Activated CD8-positive, alpha-beta T cell treated with anti-CD3 and anti-CD28 coated beads for 36 hours (primary cell): ENCODE measurements at places on chromosomes 6 and 20. TPM values are rescaled to one million over a fixed set of nuclear protein-coding genes. Genes with fewer than 3 reads are reported as not detected.

STMN3 gene
- 18.4 TPM for total RNA-seq

DNA sequence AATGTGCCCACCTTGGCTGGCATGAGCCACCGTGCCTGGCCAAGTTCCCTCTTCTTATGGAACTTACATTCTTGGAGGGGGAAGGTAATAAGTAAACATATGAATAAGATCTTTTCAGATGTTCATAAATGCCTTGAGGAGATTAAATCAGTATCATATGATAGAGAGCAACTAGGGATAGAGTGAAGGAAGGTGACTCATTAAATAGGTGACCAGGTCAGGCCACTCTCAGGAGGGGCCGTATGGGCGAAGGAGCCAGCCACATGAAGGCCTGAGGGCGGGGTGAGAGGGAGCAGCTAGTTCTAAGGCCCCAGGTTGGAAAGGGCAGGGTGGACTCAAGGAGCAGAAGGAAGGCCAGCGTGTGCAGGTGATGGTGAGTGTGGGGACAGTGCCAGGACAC lies 91.1 kb downstream of the UST start:
- no peak for DNase-seq

DNA sequence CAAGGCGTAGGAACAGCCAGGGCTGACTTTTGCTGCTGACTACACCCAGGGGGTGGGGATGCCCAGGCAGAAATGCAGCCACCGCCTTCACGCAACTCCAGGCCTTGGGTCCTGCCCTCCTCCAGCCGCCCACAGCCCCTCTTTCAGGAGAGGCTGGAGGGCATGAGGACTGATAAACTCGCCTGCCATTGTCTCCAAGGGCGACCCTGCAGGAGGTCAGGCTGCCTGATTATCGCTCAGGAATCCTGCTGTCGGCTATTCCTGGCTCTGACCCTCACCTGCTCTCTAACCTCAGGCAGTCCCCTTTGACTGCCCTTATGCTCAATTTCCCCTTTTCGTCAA lies 62.0 kb upstream of the HDDC2 start:
- no peak for DNase-seq

DNA sequence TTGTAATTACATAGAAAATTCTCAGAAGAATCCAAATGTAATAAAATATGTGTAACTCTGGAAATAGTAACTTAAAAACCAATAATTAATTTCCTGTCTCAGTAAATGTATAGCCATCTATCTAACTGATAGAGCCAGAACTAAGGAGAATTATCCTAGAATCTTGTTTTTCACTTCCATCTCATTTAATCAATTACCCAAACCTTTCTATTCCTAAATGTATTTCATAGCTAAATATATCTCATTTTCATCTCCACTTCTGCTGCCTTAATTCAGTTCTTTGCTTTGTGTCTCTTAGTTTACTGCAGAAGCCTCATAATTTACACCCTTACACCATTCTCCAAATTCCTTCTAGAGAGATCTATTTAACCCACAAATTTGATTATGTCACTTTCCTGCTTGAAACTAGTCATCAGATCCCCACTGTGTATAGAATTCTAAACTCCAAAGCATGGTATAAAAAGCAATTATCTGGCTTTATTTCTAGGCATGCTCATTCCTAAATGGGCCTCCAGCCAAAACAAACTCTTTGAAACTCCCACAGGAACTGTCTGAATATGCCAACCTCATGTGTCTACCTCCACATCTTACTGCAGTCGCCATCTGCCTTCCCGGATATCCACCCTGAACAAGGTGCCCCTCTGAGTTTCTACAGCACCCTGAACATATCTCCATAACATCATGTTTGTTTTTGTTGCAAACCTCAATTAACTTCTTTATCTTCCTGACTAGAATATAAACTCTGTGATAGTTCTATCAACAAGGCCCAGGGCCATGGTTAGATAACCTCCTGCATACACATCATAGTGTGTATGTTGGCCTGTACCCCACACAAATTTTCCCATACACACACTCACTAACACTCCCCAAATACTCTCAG lies 70.5 kb upstream of the ADTRP start:
- no peak for DNase-seq

BPIFB1 gene
- not detected for total RNA-seq

DNA sequence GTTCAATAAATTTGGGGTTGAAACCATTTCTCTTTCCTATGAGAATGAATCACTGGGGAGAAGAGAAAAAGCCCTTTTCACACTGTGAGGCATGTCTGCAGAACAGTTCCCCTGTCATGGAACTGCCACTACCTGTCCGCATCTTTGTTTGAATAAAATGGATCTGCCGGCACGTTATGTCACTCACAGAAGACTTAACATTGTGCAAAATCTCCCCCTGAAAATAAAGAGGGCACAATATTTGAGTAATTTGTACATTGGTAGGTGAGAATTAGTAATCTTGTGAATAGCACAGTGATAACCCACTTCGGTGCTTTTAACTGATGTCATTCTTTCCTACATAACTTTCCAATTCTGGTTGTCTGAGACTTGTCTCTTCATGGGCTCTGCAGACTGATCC lies 804.0 kb downstream of the C6orf118 start:
- DNase-seq = no peak

GPX5 gene
- total RNA-seq = not detected

TSHZ2 gene
- total RNA-seq = 0.54 TPM

GRCh38 chr20:32017711-32018251 lies 7.5 kb downstream of the CCM2L start:
- peak; percentile 57 for DNase-seq

GRCh38 chr6:43970913-43971775 lies 156.1 kb downstream of the MRPL14 start:
- no peak for DNase-seq

DNA sequence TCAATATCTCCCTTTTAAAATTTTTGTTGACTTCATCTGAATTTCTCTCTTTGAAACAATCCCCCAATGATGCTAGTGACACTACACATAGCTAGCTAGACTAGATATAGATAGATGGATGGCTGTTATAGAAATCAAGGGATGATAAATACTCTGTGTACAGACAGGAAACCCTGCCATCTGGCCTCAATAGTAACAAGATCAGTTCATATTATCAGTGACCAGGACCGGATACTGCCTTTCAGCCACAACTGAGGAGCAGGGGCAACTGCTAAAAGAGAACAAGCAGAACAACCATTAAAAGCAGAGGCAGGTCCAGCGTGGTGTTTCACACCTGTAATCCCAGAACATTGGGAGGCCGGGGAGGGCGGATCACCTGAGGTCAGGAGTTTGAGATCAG lies 118.3 kb upstream of the FAM184A start:
- no peak for DNase-seq

COL9A1 gene
- not detected for total RNA-seq

DNA sequence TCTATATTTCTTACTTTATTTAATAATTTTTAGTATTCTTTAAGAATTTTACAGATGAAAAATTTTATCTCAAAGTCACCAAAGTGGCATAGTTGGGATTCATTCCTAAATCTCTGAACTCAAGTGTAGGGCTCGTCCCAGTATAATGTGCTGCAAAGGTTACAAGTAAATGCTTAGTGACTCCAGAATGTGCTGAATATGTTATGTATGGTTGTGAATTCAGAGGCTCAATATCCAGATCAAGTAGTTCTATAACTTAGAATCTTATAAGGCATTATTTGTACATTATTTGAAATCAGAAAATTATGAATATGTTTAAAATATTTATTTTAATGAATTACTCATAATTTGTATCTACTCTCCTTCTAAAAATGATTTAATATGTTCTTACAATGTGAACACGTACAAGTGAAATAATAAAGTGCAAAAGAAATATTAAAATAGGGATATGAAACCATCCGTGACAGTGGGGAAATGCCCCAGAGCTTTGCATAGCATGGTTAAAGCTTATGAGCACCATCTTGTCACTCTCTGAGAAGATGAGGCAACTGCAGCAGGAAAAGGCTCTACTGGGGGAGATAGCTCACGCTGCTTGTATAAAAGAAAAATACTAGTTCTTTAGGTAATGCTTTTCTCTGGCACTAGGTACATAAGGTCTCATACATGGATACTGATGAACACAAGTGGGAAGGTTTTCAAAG lies 259.0 kb downstream of the FOXC1 start:
- DNase-seq = no peak
